CD4-positive, alpha-beta T cell treated with Interleukin-4 for 4 hours (primary cell): ENCODE measurements at places on chromosomes 6 and 20.

DNA sequence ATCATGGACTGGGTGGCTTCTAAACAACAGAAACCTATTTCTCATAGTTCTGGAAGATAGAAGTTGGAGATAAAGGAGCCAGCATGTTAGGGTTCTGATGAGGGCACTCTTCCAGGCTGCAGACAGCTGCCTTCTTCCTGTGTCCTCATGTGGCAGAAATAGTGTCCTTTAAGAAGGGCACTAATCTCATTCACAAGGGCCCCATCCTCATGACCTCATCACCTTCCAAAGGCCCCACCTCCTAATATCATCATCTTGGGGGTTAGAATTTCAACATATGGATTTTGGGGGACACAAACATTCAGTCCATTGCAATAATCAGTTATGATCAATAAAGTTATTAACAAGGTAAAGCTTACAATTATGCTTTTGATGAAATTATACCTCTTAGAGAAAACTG, 130.8 kb upstream of the SLC22A23 start:
- DNase-seq, result no peak

- DNase-seq, result no peak
These were observed 45.4 kb downstream of the SYNJ2 start for GRCh38 chr6:158026901-158027589.

- no peak for DNase-seq
These were observed 27.5 kb upstream of the AGPAT4 start for GRCh38 chr6:161301338-161301737.

DNA sequence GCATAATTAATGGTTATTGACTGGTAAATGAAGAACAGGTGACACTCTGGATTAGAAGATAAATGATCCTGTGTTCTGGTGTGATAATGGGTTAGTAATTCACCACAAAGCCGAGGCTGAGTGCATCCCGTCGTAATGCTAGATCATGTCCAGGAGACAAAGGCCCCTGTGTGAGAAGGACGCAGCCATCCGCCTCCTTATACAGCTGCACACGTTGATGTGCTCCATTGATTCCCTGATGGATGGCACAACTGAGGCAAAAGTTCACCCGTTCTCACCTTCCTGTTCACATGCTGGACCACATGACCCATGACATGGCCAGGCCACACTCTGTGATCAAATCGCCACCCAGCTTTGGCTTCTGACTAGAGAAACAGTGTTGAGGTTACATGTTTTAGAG, 136.1 kb downstream of the FOXC1 start:
- DNase-seq, result no peak
